Tibial artery (tissue), 4 donors: ENCODE measurements at places on chromosomes 7 and 10.

DNA sequence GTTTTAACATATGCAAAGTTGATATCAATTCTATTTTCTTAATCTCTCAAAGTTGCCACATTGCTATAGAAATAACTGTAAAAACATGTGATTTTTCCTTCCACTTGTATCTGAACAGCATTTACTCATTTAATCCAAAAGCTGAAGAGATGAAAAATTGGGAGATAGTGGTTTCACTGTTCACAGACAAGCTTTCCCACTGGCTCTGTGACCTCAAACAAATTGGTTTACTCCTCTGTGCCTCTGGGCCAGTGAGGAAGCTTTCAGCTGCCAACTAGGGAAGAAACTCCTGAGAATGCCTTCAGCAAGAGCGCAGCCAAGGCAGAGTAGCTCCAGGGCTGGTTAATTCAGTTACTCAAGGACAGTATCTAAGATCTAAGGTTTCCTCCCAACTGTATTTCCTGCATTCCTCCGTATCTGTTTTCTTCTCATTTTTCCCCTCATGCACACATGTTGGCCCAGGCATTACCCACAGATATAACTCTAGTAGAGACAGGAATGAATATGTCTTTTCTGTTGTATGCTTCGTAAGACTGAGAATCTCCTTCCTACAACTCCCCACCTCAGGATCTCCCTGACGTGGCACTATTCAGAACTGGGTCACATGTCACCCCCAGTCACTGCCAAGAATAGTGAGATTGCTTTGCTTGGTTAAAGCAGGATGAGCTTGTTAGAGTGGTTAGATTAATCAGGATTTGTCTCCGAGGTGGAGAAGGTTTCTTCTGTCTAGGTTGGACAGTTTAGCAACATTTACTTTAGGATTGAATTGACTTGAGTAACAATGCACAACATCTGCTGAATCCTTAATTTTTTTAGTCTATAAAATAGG, 315.7 kb downstream of the NRG3 start:
- DNase-seq = no peak

DNA sequence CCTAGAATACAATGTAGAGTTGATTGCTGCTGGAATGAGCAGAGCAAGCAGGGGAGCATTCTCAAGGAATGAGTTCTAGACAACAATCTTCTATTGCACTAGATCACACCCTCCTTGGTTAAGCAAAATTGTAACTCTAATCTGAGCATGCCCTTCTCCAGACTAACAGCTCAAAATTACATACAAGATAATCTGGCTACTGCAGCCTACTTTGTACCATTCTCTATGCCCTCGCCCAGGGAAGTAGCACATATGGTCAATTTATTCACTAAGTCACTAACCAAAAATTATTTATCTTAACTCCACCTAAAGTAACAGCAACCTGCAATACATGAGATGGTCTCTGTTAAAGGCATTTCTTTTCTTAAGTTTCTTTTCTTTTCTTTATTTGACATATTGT, 42.5 kb upstream of the KCTD7 start:
- DNase-seq = no peak

DNA sequence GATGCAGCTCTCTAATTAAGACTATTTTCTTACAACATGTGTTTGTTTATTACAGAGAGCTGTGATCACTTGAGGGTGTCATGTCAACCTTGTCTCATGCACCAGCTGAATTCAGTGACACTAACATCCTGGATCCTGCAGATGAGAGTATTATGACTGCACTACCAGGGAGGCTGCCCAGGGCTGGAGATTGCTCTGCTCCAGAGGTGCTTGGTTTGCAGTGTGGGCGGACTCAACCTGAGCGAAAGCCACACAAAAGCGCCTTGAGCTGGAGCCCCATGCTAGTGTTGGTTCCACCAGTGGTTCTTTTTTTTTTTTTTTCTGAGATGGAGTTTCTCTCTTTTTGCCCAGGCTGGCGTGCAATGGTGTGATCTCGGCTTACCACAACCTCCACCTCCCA, 33.8 kb upstream of the ATXN7L1 start:
- no peak for DNase-seq

GRCh38 chr10:63718421-63718820, 197.2 kb downstream of the REEP3 start:
- no peak for DNase-seq

DNA sequence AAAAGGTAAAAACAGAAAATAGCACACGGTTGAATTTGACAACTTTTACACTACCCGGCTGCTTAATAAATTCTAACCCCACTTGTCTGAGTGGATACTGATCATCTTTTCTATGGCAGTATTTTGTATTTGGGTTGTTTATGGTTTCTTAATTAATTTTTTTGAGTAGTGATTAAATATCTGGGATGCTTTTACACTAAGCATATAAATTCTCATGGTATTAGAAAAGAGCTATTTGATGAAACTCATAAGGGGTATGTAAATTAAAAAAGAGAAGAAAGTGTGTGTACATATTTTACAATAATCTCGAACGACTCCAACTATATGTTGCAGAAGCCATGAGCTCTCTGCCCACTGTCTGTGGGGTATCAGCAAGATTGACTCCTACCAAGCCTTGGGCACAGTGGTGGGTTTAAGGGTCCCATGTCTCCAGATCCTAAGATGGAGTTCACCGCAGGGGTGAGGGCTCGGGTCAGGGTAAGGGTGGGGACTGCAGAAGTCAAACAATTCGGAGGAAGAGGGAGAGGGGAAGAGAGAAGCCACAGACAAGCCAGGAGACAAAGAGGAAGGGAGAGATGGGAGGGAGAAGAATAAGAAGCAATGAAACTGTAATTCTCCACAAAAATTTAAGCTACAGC, 7.6 kb upstream of the HOXA13 start:
- peak; percentile 28 for DNase-seq

DNA sequence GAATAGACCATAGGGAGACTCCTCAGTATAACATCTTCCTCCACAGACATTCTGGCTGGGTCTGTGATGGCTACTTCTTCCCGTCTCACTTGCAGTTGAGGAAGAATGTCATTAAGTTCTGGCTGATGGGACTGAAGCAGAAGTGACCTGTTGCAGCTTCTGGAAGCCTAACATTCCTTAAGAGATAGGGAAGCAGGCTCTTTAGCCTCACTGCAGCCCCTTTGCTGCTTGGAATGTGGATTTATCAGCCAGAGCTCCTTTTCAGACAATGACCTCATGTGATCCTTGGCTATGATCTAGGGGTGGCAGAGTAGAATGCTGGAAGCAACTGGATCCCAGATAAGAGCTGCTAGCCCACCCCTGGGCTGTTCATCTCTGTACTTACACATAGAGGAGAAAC, 142.5 kb downstream of the RNF216 start:
- DNase-seq = no peak

DNA sequence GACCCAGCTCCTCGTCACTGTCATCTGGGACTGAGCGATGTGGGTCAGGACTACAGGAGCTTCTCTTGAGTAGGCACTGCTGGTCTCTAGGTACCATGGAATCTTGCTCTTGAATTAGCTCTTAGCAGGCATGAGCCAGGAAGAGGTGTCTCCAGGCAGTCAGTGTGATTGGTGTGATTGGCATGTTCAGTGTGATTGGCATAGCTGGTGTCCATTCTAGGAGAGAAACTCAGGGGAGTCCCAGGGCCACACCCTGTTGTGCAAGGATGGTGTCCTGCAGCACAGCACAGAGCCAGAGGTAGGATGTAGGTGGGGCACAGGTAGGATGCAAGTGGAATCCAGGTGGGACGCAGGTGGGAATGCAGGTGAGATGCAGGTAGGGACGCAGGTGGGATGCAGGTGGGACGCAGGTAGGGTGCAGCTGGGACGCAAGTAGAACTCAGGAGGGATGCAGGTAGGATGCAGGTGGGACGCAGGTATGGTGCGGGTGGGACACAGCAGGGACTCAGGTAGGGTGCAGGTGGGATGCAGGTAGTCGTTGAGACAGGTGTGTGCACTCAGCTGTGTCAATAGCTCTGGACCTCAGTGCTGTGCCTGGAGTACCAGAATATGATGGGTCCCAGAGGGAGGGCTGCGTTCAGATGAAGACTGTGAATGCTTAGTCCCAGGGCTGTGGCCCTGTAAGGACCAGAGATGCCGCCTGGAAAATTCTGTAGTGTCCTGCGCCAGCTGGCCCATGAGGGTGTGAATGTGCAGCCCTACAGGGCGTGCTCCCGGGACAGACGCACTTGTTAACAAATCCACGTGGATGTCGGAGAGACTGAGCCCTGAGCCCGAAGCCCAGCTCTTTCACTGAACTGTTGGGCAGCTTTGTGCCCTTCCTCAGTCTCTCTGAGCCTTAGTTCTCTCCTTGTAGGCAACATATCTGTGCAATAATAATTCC, 248.2 kb upstream of the PITRM1 start:
- no peak for DNase-seq

GRCh38 chr7:27173511-27173955, 587 bp downstream of the HOXA10 start:
- DNase-seq = peak; percentile 25

DNA sequence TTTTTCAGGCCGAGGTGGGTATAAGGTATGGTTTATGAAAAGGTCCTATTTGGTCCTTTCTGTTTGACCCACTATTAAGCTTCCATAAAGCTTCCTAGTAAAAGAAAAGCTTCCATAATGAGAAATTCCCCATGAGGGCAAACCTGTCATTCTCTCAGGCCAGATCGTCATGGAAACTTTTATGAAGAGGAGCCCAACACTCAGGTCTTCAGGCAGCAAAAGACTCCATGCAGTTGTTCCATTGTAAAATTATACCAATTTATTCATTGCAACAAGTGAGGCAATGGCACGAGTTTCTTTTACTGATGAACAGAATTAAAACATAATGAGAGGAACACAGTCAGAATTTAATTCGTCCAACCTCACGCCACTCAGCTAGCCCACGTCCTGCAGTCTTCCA, 188.6 kb downstream of the MTERF1 start:
- no peak for DNase-seq

- no peak for DNase-seq
Measured at GRCh38 chr7:74655768-74656440, 1.6 kb upstream of the GTF2I start.

- no peak for DNase-seq
Measured at GRCh38 chr7:74412603-74413002, 41.1 kb upstream of the GTF2IRD1 start.

- no peak for DNase-seq
Measured at GRCh38 chr10:129259128-129259815, 207.8 kb upstream of the MGMT start.

- DNase-seq = no peak
Measured at GRCh38 chr7:48168159-48168558, 3.1 kb upstream of the ABCA13 start.

DNA sequence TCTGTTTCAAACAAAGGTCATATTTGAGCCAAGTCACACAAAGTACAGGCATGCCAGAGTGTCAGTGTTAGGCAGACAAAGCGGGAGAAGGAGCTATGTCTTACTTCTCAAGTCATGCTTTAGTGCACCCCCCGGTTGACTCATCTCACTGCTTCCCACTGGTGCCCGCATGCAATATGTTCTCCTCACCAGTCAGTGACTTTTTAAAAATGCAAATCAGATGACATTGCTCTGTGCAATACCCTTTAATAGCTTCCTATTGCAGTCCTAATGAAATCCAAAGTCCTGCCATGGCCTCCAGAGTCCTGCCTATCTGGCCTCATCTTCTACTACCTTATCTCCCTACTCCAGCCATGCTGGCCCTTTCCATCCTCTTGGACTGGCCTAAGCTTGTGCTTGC, 429.1 kb downstream of the ACTR3B start:
- DNase-seq = no peak

DNA sequence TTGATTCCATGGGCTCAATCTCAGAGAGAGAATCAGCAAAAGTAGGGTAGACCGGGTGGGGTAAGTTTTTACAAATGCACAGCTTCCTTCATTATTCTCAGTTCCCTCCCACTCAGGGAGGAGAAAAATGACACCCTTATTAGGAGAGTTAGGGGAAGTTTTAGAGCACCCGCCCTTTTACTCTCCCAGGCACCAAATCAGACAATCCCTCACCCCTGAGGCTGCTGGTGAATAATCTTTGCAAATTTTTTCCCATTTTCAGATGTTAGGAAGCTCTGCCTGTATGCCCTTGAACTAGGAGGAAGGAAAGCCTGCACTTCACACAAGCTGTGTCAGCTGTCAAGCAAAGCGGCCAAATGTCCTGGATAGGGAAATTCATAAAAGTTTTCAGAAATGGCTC, 834.9 kb downstream of the GRID1 start:
- no peak for DNase-seq

DNA sequence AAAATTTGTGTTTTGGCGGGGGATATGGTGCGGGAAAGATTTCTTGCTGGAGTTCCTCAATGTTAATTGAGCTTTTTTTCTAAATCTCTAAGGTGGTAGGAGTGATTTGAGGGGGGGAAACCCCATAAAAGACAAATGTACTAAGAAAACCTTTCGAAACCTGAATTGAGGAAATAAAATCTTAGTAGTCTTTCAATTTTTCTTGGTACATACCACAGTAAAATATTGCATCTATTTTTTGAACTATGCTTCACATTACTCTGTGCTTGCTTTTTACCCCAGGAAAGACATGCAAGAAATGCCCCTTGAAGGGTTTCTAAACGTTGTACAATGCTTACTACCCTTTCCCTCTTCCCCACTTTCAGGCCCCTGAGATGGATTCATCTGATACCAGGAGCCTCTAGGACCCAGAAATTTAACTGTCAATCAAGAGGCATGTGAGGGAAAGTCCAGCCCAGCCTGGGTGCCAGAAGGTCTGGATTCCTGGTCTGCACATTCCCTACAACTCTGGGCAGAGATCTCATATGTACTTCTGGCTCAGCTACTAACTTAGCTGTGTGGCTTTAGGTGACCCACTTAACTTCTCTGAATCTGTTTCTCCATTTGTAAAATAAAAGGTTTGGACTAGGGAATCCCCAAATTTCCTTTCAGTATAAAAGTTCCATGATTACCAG, 5.8 kb upstream of the PDCD4 start:
- no peak for DNase-seq

DNA sequence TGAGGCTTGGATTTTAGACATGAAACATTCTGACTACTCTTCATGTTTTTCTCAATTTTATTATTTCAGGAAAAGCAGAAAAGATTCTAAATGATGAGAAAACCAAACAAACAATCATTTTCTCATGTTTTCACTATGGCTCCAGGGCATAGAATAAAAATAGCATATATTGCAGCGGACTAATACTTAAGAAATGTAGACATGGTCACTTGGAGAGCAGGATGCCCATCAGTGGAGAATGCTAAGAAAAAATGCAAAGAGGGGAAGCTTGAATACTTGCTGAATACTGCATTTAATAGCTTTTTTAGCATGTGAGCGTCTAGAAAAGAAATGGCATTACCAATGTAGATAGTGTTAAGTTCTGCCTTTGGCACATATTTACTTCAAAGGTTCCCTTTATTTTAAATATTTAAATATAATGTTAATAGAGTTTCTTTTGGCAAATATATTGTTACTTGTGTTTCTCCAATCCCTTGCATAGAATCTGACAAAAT, 107.9 kb downstream of the PPP1R17 start:
- DNase-seq = no peak

- DNase-seq = no peak
Measured at GRCh38 chr10:72682638-72683037, 9.3 kb upstream of the MCU start.

- DNase-seq = no peak
Measured at GRCh38 chr10:6514844-6515780, 65.0 kb downstream of the PRKCQ start.

- no peak for DNase-seq
Measured at GRCh38 chr10:33783078-33783477, 448.6 kb upstream of the NRP1 start.
